ENCODE measurements at places on chromosomes 12 and 14.

- no peak for DNase-seq
Measured at GRCh38 chr12:77999074-77999715, 168.5 kb downstream of the NAV3 start.

DNA sequence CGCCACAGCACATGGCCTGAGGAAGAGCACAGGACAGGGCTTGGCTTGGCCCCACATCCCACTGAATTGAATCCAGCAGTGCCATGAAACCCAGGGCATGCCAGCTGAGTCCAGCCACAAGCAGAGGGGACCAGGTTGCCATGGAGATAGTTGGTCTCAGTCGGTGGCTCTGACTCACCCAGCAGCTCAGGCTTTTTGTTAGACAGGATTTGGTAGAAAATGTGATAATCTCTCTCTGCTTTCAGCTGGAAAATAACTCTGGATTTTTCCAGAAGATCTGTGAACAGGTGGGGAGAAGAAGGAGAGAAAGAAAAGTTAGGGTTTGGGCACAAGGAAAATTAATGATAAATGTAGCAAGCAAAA, 4.8 kb downstream of the MYH7 start:
- no peak for DNase-seq

DNA sequence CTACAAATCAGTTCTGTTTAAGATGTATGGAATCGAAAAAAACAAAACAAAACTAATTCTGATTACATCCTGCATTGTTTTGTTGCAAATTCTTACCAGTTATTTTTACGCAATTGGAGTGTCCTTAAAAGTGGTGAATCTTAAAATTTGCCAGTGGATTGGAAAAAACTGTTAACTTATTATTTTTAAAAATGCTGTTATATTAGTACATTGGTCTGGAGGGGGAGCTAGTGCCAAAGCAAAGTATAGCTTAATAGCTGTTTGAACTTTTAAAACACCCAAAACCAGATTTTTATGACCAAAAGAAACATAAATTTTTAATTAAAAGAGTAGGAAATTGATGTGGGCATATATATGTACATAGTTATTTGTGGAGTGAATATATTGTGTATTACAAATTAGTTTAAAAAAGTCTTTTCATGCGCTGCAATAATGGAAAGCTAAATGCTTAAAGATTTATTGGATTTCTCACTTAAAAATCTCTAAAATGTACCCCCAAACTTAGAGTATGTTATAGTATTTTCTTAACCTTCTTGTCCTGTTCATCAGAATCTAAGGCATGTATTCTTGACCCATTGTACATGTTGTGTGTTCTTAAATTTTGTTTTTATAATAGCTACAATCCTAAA, 2.5 kb downstream of the FUT8 start:
- no peak for DNase-seq

GRCh38 chr12:91400271-91400670, 217.7 kb upstream of the DCN start:
- DNase-seq = no peak

GRCh38 chr12:28209782-28210181, 19.5 kb downstream of the CCDC91 start:
- no peak for DNase-seq

GRCh38 chr14:29937116-29937515, 9.5 kb upstream of the PRKD1 start:
- DNase-seq = no peak

- no peak for DNase-seq
Measured at GRCh38 chr14:84575681-84576080, 954.3 kb upstream of the FLRT2 start.

- DNase-seq = no peak
Measured at GRCh38 chr12:72089678-72090077, 151.0 kb downstream of the TPH2 start.

DNA sequence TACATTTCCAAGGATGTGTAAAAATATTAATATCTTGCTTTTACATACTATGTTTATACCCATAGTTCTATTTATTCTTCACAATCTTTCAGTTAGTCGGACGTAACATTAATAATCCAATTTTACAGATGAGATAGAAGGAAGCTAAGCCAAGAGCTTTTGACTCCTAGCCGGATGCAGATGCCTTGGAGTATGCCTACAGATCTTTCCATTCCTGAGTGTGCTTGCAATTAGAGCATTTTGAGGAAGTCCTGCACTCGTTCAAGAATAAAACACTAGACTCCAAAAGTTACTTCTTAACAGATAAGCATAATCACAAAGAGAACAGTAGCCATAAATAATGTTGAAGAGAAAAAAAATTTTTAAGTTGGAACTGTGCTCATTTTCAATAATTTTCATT, 337.6 kb upstream of the CLEC14A start:
- no peak for DNase-seq

DNA sequence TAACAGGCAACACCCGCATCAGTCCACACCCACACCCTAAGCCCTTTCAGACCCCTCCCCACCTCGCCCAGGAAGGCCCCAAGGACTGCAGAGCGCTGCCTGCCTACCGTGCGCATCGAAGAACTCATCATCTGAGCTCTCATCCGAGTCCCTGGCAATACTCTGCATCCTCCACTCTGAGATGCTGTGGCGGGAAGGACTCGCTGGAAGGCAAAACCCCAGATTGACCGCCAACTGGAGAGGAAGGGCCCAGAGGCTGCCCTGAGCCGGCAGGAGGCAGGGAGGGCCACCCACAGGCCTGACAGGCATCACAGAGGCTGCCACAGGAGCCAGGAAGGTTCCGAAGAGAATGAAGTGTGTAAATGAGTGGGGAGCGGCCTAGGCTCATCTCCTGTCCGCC, 23.8 kb downstream of the ARL6IP4 start:
- no peak for DNase-seq

GRCh38 chr14:96037891-96038557, 1.1 kb upstream of the C14orf132 start:
- DNase-seq = no peak

DNA sequence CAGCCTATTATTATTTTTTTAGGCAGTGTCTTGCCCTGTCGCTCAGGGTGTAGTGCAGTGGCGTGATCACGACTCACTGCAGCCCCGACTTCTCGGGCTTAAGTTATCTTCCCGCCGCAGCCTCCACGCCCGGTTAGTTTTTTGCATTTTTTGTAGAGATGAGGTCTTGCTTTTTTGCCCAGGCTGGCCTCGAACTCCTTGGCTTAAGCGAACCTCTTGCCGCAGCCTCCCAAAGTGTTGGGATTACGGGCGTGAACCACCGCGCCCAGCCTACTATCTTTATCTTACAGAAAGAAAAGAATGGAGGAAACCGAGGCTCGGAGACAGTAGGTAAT, 507 bp upstream of the PTPN11 start:
- DNase-seq = no peak

Data from NCI-H1930 (cell line).